Cerebellum (tissue), 4 donors: ENCODE measurements at places on chromosomes 11 and 22. TPM values are rescaled to one million over a fixed set of nuclear protein-coding genes. Genes with fewer than 3 reads are reported as not detected.

ANO9 gene
- not detected for total RNA-seq

FBLN1 gene
- 45.0 TPM for total RNA-seq

SERGEF gene
- 23.5 TPM for total RNA-seq

ETS1 gene
- 14.6 TPM for total RNA-seq

TMEM258 gene
- 74.4 TPM for total RNA-seq

APOL4 gene
- 11.3 TPM for total RNA-seq

SCGB1C1 gene
- not detected for total RNA-seq

TRMT2A gene
- 33.6 TPM for total RNA-seq

KCNJ5 gene
- total RNA-seq, result 0.82 TPM

KMT2A gene
- total RNA-seq, result 111 TPM

MMP12 gene
- total RNA-seq, result not detected

OR52J3 gene
- not detected for total RNA-seq

MFNG gene
- 5.4 TPM for total RNA-seq

GDPD4 gene
- not detected for total RNA-seq

SYTL2 gene
- total RNA-seq, result 15.2 TPM

PDGFB gene
- 6.9 TPM for total RNA-seq

CLMP gene
- total RNA-seq, result 16.5 TPM

DBX1 gene
- total RNA-seq, result not detected

NNMT gene
- 0.45 TPM for total RNA-seq

PATE3 gene
- not detected for total RNA-seq

MUC2 gene
- total RNA-seq, result 1.5 TPM

MMP7 gene
- not detected for total RNA-seq

OR2D2 gene
- total RNA-seq, result 4.8 TPM

KRTAP5-2 gene
- total RNA-seq, result not detected

HTR3A gene
- total RNA-seq, result not detected
